Lung microvascular endothelial cell (primary cell): ENCODE measurements at places on chromosomes 1 and 21.

- DNase-seq, result no peak
These were observed 139.3 kb downstream of the LYPLAL1 start for GRCh38 chr1:219312967-219313366.

DNA sequence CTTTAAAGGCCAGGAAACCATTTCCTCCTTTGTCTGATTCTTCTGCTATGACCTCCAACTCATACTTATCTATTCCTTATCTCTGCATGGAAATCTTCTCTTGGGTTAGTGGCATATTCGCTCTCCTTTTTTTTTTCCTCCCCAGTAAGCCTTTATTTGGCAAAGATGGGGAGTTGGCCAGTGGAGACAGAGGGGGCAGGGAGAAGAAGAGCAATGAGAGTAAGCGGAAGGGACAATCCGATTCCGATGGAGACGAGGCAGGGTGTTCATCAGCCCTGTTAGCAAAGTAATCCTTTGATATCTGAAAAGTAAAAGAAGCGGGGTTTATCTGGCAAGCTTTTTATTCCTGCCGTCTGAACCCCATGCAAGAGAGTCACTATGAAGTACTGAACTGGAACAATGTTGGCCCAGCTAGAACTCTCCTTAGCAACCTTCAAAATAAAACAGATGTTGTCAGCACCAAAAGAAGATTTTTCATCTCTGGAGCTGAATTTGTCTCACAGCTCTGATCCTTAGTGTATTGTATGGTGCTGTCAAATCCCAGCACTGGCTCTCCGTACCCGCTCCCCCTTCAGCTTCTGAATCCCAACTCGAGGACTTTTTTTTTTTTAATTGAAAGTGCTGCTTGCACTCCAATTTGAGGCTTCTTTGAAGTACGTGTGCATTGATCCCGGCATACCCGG lies 40.9 kb downstream of the PTGFRN start:
- DNase-seq, result no peak

GRCh38 chr1:16986962-16987361 lies 6.5 kb upstream of the MFAP2 start:
- no peak for DNase-seq

DNA sequence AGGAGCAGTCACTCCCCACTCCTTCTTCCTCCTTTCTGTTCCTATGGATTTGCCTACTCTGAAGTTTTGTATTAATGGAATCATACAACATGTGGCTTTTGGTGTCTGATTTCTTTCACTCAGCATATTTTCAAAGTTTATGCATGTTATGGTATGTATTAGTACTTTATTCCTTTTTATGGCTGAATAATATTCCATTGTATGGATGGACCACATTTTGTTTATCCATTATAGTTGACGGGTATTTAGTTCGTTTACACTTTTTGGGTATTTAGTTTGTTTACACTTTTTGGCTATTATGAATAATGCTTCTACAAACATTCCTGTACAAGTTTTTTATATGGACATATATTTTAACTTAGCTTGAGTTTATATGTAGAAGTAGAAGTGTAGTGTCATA lies 113.1 kb downstream of the PCBP3 start:
- DNase-seq, result no peak

DNA sequence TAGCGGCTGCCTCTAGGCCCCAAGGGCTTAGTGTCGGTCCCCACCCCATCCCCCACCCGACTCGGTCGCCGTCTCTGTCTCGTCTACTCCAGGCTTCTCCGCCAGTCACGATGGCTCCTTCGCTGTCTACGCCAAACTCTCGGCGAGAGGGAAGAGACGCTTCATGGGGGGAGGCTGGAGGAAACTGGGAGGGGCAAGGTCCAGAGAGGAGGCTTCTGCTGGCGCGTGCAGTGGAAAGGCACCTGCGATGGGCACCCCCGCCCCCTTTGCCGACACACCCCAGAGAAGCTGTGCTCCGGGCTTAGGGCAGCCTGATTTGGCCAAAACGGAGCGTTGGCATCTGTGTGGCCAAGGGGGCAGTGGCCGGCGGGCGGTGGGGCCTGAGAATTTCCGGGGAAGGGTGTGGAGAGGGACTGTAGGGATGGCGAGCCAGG lies 1.2 kb upstream of the CSMD2 start:
- no peak for DNase-seq

DNA sequence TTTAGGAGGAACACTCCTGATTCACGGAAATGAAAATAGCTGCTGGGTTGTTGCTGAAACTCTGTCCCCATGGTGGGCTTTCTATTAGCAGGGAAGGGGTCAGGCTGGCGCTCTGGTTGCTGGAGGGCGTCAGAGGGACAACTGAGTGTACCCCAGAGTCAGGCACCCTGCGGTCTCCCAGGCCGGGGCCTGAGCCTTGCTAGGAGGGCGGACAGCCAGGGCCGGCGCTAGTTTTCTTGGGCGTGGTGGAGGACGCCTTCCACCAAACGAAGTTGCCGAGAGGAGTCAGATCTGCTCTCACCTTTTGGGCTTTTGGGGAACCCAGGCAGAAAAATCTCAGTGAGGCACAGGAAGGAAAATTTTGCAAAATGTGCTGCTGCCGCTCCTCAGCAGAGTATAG lies 54.8 kb downstream of the NGF start:
- no peak for DNase-seq

GRCh38 chr21:35329940-35330660 lies 281.0 kb upstream of the RUNX1 start:
- DNase-seq, result no peak

DNA sequence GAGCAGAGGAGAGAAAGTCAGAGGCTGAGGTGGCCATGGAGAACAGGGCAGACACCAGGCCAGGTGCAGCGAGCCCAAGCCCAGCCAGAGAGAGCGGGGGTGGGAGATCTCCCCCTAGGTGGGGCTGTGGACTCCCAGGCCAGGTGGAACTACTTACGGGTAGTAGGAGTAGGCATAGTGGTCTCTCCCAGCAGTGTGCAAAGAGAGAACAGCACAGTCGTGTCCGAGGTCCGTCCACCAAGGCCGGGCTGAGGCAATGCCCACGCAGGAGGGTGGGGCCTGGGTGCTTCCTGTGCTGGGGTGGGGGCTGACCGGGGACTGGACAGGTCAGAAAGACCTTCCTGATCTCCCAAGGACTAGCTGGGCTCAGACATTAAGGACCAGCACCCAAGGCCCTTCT lies 263.7 kb downstream of the PTPRU start:
- DNase-seq, result no peak

DNA sequence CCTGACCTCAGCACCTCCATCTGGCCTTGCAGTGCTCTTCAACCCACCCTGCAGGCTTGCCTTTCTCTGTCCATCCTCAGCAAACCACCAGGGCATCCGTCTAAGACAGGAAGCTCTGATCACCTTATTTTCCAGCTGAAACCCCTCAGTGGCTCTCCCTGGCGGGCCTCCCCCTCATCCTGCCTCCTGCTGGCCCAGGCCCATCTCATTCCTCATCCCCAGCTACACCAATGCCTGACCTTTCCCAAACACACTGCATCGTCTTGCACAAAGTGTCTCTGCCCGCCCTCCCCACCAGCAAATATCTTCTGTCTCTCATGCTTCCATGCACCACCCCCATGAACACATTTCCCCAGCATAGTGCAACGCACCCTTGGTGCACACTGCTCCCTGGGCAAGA lies 205.0 kb downstream of the TOMM20 start:
- no peak for DNase-seq

DNA sequence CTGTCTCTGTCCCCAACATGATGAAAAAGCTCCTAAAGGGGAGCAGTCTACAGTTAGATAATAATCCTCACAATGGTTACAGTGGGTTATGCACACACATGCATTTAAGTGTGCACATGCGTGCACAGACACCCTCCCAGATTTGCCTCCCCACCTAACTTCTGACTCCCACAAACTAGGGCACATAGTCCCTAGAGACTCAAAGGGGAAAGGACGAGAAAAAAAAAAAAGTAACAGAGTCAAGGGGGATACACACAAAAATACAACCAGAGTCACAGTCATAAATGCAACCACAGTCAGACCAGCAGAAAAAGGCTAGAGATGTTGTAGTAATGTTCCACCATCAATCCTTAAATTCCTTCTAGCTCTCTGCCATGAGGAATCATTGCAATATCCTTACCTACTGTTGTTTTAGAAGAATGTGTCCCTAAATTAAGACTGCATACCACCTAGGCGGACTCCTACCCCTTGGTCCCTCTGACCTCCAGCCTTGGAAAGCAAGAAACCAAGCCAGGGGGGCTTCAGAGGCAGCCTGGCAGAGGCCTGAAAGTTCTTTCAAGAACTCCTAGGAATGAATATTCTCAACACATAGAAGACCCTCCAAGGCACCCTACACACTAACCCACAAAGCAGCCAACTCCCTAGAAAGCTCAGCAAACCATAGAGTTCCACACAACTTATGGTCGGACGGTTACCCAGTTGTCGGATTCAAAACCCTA lies 1.3 kb downstream of the CRTC2 start:
- DNase-seq, result no peak

DNA sequence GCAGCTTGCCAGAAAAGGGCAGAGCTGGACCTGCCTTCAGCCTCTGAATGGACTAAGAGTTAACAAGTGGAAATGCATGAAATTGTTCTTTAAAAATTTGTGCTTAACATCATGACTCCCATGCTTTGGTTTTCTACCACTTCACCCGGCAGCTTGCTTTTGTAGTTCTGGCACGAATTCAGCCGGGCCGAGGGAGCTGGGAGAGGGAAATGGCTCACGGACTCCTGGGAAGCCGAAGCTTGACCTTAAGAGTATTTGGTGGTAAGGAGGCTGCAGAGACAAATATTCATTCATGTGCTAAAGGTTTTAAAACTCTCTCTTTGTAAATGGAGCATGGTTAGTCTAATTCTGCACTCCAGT lies 17.2 kb upstream of the GFI1 start:
- DNase-seq, result no peak

DNA sequence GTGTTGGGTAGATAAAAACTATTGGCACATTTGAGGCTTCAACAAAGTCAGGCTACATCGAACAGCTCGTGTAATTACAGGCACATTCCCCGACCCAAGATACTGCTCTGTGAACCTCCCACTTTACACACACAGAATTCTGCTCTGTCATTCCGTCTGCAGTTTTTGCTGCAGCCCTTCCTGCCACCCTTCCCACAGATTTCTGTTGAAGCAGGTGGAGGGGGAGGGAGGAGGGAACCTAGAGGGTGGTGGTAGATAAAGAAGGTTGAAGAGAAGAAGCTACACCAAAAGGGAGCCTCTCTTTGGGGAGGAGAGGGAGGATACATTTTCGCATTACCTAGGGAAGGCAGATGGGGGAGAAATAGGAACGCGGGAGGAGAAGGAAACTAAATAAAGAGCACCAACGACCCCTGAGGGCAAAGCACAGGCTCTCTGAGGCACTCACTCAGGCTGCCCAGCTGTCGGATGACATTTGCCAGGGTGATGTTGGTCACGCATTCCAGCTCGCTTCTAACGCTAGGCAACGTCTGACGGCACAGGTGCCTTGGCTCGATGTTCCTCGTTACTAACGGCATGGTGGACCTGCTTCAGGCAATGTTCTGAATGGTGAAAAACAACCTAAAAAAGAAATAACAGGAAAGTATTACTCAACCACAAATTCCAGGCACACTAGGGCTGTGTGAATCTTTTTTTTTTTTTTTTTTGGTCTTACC lies 36.0 kb downstream of the GPR3 start:
- peak; percentile 81 for DNase-seq

- no peak for DNase-seq
These were observed 1.4 kb downstream of the S100A6 start for GRCh38 chr1:153534226-153534924.

DNA sequence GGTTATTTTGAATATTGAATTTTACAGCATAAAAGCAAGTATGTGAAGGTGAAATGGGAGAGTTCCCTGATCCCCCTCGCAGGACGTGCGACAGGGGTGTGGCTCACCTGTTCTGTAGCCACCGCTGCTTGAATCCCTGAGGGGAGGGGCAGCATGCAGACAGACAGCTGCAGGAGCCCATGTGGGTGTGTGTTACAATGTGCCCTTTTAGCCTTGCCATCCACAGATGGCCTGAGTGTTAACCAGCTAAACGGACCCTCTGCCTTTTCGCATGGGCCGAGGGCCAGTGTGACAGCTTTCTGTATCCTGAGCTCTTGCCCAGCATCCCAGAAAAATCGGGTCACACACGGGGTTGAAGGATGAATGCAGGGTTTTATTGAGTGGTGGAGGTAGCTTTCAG lies 43.3 kb downstream of the JAM2 start:
- DNase-seq, result no peak

GRCh38 chr1:101325144-101325543 lies 88.3 kb downstream of the S1PR1 start:
- no peak for DNase-seq

- peak; percentile 63 for DNase-seq
These were observed 38.2 kb upstream of the WDR26 start for GRCh38 chr1:224472806-224473205.

GRCh38 chr1:15937706-15938168 lies 38.2 kb downstream of the ZBTB17 start:
- DNase-seq, result peak; percentile 87

DNA sequence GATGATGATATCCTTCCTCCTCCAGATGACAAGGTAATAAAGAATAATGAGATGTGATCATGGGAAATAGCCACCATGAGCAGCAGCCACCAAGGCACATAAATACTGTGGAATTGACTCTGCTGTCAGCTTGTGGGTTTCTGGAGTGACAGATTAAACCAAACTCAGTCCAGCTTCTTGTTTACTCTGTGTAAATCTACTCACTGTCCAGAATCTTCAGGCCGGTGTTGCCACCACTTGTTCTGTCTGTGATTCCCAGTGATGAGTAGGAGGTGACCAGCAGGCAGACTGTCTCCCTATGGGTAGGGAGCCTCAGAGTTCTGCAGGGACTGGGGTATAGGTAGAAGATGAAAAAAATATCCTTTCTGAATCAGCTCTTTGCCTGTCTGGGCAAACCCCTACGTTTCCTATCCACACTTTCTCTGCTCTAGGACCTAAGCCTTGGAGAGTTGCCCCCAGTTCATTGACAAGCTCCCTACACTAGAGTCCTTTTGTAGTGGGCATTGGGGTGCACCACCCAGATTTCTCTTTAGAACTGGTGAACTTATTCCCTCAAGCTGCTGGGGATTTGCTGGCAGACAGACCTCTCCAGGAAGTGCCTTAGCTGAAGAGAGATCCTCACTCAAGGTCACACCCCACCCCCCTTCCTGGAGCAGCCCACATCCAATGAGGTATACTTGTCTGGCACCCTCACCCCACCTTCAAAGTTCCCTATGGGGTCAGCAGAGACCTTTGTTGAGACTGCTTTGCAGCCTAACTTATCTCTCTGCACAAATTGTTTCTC lies 47.6 kb downstream of the ATP1A1 start:
- DNase-seq, result no peak

GRCh38 chr21:33687634-33688033 lies 45.3 kb downstream of the ITSN1 start:
- DNase-seq, result no peak

DNA sequence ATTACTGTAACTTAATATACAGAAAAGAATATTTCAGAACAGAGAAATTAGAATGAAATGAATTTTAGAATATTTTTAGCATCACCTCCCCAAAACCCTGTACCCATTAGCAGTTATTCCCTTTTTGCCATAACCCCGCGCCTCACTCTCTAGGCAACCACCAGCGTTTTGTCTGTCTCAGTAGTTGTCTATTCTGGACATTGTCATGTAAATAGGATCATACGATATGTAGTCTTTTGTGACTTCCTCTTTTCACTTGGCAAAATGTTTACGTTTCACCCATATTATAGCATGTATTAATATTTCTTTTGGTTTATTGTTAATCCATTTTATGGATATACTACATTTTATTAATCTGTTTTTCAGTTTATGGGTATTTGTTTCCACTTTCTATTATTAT lies 24.9 kb downstream of the SOAT1 start:
- DNase-seq, result no peak

GRCh38 chr1:61606448-61607312 lies 118.3 kb downstream of the TM2D1 start:
- DNase-seq, result peak; percentile 65

- DNase-seq, result no peak
These were observed 93.0 kb downstream of the SIM2 start for GRCh38 chr21:36791695-36792470.

GRCh38 chr1:22728751-22729399 lies 18.2 kb downstream of the EPHB2 start:
- no peak for DNase-seq
